ENCODE measurements at places on chromosomes 4 and X. TPM values are rescaled to one million over a fixed set of nuclear protein-coding genes. Genes with fewer than 3 reads are reported as not detected.

- no peak for DNase-seq
- no peak overlapping the region for H3K4me3 ChIP-seq
- H3K27ac ChIP-seq = no peak overlapping the region
- H3K27me3 ChIP-seq = no peaks in the 10 kb centered on the region
- no peaks in the 10 kb centered on the region for H3K4me1 ChIP-seq
Observed at GRCh38 chrX:1239681-1240142, 27.3 kb upstream of the CRLF2 start.

DNA sequence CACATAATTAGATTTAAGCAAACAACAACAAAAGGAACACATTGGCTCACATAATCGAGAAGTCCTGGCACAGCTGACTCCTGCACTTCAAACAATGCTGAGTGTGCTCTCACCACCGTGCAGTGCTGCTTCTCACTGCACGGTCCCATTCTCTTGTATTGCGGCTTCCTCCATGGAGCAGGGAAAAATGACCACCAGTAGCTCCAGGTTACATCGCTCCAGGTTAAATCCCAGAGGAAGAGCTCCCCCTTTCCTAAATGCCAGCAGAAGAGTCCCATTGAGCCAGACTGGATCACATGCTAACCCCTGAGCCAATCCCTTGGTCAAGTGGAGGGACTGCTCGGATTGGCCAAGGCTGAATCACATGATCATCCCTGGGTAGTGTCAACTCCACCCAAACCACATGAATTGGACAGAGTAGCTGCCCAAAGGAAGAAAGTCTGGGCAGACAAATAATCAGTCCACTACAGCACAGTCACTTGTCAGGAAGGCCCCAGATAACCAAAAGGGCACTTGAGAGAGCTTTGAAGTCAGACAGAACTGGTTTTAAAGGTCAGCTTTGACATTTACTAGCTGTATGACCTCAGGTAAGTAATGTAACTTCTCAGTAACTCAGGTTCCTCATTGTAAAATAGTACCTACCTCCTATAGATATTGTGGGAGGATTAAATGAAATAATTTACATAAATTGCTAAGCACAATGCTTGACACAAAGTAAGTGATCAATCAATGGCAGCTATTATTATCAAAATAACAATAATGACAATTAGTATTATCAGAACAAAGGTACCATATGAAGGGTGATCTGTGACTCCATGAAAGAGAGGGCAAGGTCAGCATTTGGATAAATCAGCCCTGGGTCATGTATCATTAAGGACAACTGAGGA is 14.3 kb downstream of the TEC start:
- no peak overlapping the region for H3K27ac ChIP-seq
- no peak for DNase-seq
- H3K4me1 ChIP-seq = peaks cover 2% of the 10 kb centered on the region
- no peaks in the 10 kb centered on the region for H3K36me3 ChIP-seq

GRCh38 chrX:70549429-70549828 is 104.8 kb downstream of the DLG3 start:
- H3K4me1 ChIP-seq = no peaks in the 10 kb centered on the region
- H3K27me3 ChIP-seq = peaks cover 10% of the 10 kb centered on the region
- no peak overlapping the region for H3K4me3 ChIP-seq
- no peaks in the 10 kb centered on the region for H3K36me3 ChIP-seq
- DNase-seq = no peak

- no peaks in the 10 kb centered on the region for H3K36me3 ChIP-seq
- H3K4me1 ChIP-seq = no peaks in the 10 kb centered on the region
- peak overlapping the region; percentile 7 for H3K4me3 ChIP-seq
- DNase-seq = peak; percentile 40
Observed at GRCh38 chrX:117972711-117973109, 143.9 kb downstream of the KLHL13 start.

DNA sequence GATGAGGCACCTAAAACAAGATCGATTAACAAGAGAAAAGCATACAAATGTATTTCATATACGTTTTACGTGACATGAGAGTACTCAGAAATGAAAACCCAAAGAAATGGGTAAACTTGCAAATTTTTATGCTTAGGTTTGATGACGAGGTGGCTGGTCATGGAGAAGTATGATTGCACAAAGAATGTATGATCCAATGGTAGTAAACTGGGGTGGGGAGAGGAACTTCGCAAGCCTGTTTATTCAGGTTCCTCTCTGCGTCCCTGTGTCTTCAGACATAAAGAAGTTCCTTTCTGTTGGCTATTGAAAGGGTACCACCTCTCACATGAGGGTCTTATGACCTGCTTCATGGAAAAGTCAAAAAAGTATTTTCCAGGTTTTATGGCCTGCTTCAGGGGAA is 309.2 kb downstream of the BCOR start:
- no peaks in the 10 kb centered on the region for H3K36me3 ChIP-seq
- H3K4me1 ChIP-seq = no peaks in the 10 kb centered on the region
- H3K27ac ChIP-seq = no peak overlapping the region
- peaks cover 17% of the 10 kb centered on the region for H3K27me3 ChIP-seq
- no peak overlapping the region for H3K4me3 ChIP-seq
- no peak for DNase-seq

The FSTL5 gene
- not detected for polyA plus RNA-seq

The ITGB1BP2 gene
- 3.5 TPM for polyA plus RNA-seq

DNA sequence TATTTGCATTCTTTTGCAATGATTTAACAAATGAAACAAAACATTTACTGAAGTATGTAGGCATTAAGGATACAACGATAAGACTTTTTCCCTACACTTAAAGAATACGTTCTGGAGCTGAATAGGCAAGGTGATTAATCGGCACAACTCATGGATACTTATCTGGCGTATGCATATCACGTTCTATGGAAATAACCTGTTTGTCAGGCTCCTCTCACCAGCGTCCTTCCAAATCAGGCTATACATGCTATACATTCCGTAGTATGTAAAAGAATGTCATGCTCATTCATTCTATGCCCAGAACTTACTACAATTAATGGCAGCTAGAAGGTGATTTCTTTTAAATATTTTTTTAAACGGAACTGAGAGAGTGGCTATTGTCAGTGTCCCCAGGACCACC is 25.6 kb upstream of the TCEANC start:
- no peaks in the 10 kb centered on the region for H3K4me1 ChIP-seq
- no peak for DNase-seq
- H3K27ac ChIP-seq = no peak overlapping the region

The SSX2 gene
- not detected for polyA plus RNA-seq

DNA sequence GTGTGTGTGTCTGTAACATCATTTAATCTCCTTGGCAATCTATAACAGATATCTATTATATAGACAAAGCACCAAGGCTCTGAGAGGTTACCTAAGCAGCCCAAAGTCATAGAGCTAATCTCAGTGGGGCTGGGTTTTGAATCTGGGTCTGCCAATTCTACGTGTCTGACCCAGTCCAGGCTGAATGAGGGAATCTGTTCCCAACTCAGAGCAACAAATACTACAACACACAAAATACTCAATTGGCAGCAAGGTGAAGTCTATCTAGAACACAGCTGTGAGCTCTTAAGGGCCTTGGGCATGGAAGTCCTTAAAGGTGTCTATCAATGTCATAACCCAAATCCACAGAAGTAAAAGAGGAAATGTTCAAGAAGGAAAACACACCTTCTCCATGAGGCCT is 47.5 kb upstream of the NAP1L5 start:
- no peak for DNase-seq
- H3K27ac ChIP-seq = no peak overlapping the region
- H3K4me3 ChIP-seq = no peak overlapping the region
- H3K4me1 ChIP-seq = peaks cover 5% of the 10 kb centered on the region
- no peaks in the 10 kb centered on the region for H3K27me3 ChIP-seq

- peak; percentile 38 for DNase-seq
- no peak overlapping the region for H3K27ac ChIP-seq
Observed at GRCh38 chrX:12563121-12563520, 228.1 kb upstream of the PRPS2 start.

DNA sequence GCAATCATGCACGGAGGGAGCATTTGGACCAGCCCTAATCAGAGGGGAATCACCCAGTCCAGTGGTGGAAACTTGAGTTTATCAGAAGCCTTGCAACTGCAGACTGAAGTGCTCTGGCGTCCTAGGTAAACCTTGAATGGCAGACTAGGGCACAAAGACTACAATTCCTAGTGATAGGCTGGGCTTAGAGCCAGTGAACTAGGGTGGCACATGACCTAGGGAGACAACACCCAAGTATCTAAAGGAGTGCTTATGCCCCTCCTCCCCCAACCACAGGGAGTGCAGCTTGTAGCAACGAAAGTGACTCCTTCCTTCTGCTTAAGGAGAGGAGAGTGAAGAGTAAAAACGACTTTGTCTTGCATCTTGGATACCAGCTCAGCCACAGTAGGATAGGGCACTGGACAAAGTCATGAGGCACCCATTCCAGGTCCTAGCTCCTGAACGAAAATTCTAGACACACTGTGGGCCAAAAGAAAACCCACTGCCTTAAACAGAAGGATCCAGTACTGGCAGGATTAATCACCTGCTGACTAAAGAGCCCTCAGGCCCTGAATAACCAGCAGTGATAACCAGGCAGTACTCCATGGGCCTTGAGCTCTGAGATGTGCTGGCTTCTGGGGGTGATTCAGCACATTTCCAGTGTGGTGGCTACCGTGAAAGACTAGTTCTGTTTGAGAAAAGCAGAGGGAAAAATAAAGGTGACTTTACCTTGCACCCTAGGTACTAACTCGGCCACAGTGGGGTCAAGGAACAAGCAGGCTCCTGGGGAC is 58.7 kb upstream of the STARD8 start:
- no peaks in the 10 kb centered on the region for H3K36me3 ChIP-seq
- peaks cover 5% of the 10 kb centered on the region for H3K27me3 ChIP-seq
- H3K4me1 ChIP-seq = no peaks in the 10 kb centered on the region
- no peak overlapping the region for H3K27ac ChIP-seq
- H3K4me3 ChIP-seq = no peak overlapping the region

The LRCH2 gene
- polyA plus RNA-seq = 1.8 TPM

The GUCY1A1 gene
- 0.19 TPM for polyA plus RNA-seq

The FOXR2 gene
- polyA plus RNA-seq = not detected

The GLRB gene
- polyA plus RNA-seq = 3.2 TPM

The NDST4 gene
- polyA plus RNA-seq = not detected

The P2RY4 gene
- 0.20 TPM for polyA plus RNA-seq

DNA sequence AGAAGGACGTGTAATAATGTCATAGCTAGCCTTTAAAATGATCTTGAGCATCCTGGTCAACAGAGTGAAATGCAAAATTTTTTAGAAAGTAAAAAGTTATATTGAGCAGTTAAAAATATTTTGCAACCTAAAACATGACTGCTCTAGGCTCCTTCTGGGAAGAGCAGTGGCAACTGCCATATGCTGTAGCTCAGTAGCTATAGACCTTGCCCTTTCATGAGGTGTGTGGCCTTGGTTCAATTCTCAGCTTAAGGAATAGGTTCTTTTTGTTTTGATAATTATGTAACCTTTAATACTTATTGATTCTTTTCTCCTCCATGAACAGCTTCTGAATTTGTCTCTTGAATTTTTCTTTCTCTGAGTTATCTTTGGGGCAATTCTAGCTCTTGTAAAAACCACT is 105.0 kb downstream of the ARSJ start:
- H3K27ac ChIP-seq = no peak overlapping the region
- no peak overlapping the region for H3K4me3 ChIP-seq
- peaks cover 4% of the 10 kb centered on the region for H3K4me1 ChIP-seq
- no peaks in the 10 kb centered on the region for H3K36me3 ChIP-seq

GRCh38 chr4:48332661-48333060 is 8.7 kb upstream of the SLAIN2 start:
- no peaks in the 10 kb centered on the region for H3K27me3 ChIP-seq
- H3K4me3 ChIP-seq = no peak overlapping the region
- H3K36me3 ChIP-seq = no peaks in the 10 kb centered on the region
- H3K4me1 ChIP-seq = peaks cover 13% of the 10 kb centered on the region

DNA sequence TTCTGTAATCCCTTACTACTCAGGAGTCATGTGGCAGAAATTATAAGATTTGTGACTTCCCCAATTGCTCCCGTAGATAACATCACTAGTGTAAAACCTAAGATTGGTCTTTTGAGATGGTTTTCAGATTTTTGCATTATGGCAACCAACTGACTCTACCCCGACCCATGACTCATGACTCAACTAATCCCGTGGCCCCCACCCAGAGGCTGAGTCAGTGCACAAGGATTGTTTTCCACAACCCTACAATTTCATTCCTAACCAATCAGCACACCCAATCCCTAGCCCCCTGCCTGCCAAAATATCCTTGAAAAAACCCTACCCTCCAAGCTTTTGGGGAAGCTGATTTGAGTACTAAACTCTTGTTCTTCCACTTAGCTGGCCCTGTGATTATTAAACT is 109.4 kb upstream of the FAM9C start:
- no peak overlapping the region for H3K4me3 ChIP-seq
- H3K27ac ChIP-seq = no peak overlapping the region
- H3K4me1 ChIP-seq = no peaks in the 10 kb centered on the region
- no peaks in the 10 kb centered on the region for H3K27me3 ChIP-seq
- no peaks in the 10 kb centered on the region for H3K36me3 ChIP-seq
- peak; percentile 19 for DNase-seq

The GASK1B gene
- 4.5 TPM for polyA plus RNA-seq

GRCh38 chr4:183919141-183919540 is 14.0 kb downstream of the STOX2 start:
- H3K27ac ChIP-seq = no peak overlapping the region
- DNase-seq = no peak
- no peaks in the 10 kb centered on the region for H3K27me3 ChIP-seq
- no peak overlapping the region for H3K4me3 ChIP-seq

The HSPA4L gene
- polyA plus RNA-seq = 0.89 TPM

The PABPC1L2B gene
- polyA plus RNA-seq = not detected

DNA sequence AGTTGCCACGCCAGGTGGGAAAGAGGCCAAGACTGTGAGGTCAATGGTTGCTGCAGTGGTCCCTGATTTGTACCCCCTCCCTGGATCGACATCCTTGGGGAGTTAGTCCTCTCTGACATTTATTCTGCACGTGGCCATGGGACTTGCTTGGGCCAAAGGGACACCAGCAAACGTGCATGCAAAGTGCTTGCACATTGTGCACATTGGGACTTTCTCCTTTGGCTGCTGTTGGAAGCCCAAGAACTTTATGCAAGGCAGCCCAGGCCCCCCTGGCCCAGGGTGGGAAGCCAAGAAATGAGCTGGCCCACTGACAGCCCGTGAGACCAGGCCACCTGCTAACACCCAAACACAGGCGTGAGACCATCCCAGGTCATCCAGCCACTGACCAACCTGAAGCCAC is 38.1 kb downstream of the SLC2A9 start:
- H3K4me3 ChIP-seq = no peak overlapping the region
- H3K4me1 ChIP-seq = peaks cover 3% of the 10 kb centered on the region
- no peaks in the 10 kb centered on the region for H3K36me3 ChIP-seq
- DNase-seq = no peak

DNA sequence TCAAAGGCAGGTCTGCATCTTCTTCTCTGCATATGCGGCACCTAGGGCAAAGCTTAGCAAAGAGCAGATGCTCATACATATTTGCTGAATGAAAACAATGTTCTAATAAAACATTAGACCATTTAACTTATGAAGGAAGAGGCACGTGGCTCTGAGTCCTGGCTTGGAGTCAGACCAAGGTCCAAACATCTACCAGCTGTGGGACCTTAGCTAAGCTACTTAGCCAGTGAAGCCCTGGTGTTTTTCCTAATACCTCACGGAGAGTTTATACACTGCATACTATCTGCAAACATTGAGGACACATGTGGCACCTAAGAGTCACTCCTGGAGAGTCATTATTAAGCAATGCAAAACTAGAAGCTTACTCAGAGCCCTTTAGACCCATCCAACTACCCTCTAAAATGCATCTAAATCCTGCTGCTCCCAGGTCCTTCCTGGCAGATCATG is 9.0 kb downstream of the PDGFC start:
- H3K4me1 ChIP-seq = peaks cover 19% of the 10 kb centered on the region
- H3K4me3 ChIP-seq = no peak overlapping the region
- no peaks in the 10 kb centered on the region for H3K36me3 ChIP-seq
- peak; percentile 99 for DNase-seq
